Left forelimb (tissue), 1 donor: ENCODE measurements at places on chromosomes 7 and 10.

DNA sequence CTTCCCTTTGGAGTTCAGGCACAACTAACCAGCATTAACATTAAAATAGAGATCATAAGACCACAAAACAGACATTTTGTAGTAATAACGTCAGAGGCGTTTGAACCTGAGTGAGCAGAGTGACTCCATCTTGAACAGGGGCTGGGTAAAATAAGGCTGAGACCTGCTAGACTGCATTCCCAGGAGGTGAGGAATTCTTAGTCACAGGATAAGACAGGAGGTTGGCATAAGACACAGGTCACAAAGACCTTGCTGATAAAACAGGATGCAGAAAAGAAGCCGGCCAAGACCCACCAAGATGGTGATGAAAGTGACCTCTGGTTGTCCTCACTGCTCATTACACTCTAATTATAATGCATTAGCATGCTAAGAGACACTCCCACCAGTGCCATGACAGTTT lies 493.2 kb upstream of the AUTS2 start:
- DNase-seq, result no peak

GRCh38 chr10:116198676-116199035 lies 74.3 kb downstream of the GFRA1 start:
- no peak for DNase-seq

DNA sequence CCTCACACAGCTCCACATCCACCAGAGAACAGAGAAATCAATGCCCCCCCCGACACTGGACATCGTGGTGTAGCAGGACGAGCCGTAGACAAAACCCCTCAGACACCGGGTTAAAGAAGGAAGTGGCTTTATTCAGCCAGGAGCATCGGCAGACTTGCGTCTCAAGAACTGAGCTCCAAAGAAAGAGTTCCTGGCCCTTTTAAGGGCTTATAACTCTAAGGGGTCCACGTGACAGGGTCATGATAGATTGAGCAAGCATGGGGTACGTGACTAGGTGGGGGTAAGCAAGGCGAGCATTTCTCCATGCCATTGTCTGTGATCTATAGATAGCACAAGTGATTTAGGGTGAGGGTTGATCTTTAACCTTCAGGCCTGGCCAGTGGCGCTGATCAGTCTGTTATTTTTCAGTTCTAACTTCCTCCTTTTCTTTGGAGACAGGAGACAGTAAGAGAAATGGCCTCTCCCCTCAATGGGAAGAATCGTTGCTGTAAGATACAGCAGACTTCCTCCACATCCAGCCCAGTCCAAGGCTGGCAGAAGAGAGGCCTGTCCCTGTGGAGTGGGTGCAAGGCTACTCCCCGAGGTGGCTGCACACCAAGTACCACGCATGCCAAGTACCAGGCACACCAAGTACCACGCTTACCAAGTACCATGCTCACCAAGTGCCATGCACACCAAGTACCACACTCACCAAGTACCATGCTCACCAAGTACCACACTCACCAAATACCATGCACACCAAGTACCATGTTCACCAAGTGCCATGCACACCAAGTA lies 19.5 kb upstream of the PPP2R2D start:
- DNase-seq, result no peak

DNA sequence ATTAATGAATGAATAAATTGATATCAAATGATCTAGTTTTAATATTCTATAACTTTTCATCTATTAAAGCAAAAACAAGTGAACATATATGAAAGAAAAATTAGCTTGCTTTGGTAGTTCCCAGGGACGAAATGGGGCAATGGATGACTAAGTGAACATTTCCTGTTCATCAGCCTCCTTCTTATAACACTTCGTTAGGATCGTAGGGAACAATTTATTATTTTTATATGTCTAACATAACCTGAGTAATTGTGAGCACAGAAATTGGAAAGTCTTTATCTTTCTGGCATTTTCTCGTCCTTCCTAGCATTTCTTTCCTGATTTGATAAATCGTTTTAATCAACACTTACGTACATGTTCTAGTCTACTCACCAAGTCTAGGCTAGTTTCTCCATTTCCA lies 59.1 kb upstream of the PPP1R3C start:
- DNase-seq, result no peak

DNA sequence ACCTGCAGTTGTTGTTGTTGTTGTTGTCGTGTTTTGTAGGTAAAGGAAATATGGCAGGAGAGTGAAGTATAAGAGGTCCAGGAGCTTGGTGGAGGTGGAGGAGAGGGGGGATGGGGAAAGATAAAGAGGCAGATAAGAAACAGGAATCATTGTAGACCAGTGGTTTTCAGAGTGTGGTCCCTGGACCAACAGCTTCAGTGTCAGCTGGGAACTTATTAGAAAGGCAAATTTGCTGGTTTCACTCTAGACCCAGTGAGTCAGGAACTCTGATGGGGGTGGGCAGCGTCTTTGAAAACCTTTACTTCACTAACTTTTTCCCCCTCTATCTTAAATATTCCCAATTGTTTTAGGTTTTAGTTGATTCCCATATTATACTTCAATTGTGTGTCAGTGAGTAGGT lies 241.5 kb downstream of the AUTS2 start:
- DNase-seq, result no peak

DNA sequence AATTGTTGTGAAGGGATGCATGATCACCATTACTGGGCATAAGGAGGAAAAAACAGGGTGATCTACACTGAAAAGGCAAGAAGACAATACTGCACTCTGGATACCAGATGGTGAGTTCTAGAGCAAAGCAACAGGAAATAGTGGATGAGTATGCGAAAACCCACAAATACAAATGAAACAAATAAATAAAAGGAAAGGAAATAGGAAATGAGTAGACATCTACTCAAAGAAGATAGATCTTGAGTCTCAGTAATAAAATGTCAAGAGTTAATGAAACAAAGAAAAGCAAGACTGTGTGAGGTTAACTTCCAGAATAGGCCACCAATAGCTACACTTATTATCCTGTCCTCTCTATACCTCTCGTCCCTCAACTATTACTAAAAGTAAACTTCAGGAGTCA lies 11.7 kb downstream of the ORC5 start:
- DNase-seq, result no peak

- DNase-seq, result no peak
Measured at GRCh38 chr7:17492437-17492836, 194.0 kb downstream of the AHR start.

GRCh38 chr10:98217801-98218200 lies 50.2 kb downstream of the LOXL4 start:
- no peak for DNase-seq
